ENCODE measurements at places on chromosomes 11 and 22.

- DNase-seq = no peak
Measured at GRCh38 chr22:34696557-34696956, 369.4 kb upstream of the ISX start.

- DNase-seq = no peak
Measured at GRCh38 chr11:105588001-105588400, 21.9 kb upstream of the GRIA4 start.

DNA sequence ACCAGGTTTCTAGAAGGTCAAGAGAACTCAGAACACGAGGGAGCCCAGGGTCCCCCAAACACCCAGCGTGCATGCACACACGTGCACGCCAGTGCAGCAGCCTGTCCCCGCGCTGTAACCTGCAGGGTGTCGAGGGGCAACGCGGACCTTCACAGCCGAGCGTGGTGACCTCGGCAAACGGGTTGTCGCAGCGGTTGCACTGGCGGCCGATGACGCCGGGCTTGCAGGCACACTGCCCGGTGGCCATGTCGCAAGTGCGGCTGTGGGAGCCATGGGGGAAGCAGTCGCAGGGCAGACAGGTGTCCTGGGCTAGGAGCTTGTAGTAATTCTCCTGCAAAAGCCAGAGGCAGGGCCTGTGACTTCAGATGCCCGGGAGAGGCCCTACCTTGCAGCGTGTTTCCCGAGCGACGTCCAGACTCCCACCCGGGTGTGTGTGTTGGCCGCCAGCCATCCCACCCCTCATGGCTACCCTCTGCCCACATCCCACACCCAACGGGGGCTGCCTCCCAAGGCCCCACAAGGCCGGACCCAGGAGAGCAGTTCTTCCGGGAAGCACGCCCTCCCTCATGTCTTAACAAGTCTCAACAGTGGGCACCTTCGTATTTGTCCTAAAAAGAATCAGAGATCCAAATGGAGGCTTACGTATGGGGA lies 56.1 kb downstream of the TRMU start:
- DNase-seq = no peak

- no peak for DNase-seq
Measured at GRCh38 chr11:64723907-64724862, 1.2 kb upstream of the NRXN2 start.

DNA sequence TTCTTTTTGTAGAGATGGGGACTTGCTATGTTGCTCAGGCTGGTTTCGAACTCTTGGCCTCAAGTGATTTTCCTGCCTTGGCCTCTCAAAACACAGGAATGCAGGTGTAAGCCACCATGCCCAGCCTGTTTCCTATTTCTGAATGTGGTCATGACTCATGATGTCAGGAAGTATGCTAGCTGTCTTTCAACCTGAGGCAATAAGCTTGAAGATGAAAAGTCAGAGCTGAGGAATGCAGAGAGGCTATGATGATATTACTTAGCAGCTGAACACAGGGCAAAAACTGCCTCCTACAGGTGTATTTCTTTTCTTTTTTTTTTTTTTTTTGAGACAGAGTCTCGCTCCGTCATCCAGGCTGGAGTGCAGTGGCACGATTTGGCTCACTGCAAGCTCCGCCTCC lies 9.0 kb upstream of the NUCB2 start:
- peak; percentile 87 for DNase-seq

DNA sequence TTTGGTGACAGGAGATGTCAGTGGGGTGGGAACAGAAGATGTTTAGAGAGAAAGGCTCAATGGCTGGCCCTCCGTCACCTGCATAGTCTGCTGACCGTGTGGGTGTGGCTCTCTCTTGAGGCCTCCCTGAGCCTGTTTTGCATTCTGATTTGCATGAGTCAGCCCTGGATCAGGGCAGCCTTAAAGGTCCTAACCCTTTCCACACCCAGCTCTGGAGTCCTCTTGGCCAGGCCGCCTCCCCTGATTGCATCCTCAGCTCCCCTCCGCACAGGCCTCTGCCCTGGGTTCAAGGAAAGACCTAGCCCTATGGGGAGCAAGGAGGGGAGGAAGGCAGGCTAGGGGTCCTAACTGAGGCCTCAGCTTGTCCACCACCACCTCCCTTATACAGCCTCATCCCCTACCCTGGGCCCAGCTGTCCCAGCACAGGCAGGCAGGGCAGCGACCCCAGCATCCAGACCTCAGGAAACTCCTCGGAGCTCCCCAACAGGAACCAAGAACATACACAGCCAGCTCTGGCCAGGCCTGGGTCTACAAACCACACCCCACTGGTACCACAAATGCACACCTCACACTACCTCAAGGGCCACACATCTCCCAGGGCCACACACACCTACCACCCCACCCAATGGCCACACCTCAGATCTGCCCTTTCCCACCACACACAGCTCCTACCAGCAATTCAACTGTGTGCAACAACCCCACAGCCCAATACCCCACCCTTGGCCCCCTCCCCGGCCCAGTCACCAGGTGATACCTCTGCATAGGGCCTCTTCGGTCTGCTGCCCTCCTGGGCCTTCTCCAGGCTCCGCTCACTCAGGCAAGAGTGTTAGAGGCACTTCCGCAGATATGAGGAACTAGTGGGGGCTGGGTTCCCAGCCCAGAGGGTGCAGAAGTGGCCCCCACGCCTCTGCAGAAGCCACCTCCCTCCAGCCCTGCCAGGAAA lies 13.7 kb downstream of the ARAP1 start:
- no peak for DNase-seq

DNA sequence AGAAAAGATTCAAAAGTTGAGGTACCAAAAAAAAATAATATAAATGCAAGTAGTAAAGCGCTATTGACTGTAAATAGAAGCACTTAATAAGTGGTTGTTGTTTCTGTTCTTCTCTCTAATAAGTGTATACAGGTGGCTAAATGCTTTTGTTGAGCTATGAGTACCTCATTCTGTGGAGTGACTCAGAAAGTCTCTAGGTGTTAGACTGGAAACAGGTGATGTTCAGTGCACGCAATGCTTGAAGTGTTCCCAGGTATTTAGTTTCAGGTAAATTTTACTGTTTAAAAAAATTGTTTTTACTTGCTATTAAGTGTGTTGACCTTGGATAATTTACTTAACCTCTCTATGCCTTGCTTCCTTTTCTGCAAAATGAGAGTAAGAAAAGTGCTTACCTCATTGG lies 24.2 kb downstream of the POU2AF3 start:
- DNase-seq = no peak

GRCh38 chr22:44357296-44357965 lies 44.7 kb upstream of the SHISAL1 start:
- DNase-seq = no peak

DNA sequence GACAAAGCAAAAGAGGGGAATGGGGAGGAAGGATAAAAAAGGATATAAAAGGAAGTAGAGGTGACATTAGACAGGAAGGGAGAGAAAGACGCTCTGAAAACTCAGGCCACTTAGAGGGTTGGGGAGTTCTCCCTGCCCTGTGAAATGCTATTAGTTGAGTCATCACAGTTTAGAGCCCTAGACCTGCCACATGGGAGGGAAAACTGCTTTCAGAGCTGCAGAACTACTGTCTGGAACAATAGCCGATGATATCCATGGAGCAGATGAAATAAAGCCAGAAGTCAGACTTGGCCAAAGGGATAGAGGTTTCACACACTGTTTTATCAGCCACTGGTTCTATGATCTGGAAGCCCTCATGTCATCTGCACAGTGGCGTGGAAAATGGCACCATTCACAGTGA lies 157.9 kb downstream of the NCAM1 start:
- DNase-seq = no peak

DNA sequence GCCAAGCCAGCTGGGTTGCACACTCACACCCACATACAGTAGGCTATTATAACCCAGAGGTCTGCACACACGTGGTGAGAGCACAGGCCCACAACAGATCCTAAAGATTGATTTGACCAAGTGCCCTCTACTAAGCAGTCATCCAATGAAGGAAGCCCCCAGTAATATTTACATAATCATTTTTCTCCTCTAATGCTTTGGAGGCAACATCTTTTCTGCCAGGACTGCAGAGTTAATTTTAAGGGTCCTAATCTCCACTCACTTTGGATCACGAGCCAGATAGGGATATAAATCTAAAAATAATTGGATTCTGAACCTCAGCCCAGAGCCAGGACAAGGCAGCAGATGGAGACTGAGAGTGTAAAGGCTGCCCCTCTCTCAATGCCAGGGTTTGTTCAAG lies 49.1 kb upstream of the MTNR1B start:
- no peak for DNase-seq

DNA sequence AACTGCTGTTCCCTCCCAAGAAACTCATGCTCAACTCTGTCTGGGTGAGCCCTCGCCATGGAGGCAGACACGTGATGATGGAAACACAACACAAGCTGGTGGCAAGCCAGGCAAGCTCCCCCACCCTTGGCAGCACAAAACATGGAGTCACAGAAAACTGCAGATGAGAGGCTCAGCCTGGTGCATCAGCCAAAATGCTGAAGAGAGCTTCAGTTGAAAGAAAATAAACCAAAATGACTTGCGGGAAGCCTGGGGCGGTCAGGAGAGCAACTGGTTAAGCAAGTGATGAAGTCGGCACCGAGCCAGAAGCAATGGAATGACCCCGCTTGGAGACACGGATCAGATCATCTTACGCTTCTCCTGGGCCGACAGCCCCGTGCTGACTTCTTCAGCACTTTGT lies 68.3 kb downstream of the C11orf58 start:
- DNase-seq = no peak

DNA sequence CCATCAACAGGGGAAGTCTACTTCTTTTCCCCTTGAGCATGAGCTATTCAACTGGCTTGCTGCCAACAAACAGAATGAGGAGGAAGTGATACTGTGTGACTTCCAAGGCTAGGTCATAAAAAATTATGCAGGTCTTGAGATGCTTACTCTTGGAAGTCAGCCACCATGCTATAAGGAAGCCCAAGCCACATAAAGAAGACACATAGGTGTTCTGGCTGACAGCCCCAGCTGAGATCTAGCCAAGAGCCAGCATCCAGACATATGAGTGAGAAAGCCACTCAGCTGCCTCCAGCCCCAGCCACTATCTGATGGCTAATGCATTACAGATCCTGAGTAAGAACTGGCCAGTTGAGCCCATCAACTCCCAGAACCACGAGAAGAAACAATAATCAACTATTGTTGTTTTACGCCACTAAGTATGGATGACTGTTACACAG lies 31.0 kb upstream of the PPP2R1B start:
- DNase-seq = no peak

DNA sequence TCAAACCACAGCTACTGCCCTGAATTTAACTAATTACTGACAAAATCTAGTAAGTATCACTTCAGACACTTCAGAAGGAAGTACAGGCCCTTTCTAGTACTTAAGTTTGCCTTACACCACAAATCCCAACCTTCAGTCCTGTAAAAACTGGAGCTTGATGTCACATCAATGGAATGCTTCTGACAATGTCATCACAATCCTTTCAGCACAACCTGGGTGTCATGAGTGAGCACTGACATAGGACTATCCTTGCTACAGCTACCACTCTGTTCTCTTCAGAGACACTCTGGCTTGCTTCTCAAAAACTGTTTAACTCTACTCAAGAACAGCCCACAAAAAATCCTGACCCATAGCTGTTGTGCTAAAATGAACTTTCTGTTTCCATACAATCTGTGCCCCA lies 108.2 kb downstream of the RRM1 start:
- no peak for DNase-seq

- no peak for DNase-seq
Measured at GRCh38 chr22:35674335-35674734, 26.1 kb downstream of the APOL6 start.

DNA sequence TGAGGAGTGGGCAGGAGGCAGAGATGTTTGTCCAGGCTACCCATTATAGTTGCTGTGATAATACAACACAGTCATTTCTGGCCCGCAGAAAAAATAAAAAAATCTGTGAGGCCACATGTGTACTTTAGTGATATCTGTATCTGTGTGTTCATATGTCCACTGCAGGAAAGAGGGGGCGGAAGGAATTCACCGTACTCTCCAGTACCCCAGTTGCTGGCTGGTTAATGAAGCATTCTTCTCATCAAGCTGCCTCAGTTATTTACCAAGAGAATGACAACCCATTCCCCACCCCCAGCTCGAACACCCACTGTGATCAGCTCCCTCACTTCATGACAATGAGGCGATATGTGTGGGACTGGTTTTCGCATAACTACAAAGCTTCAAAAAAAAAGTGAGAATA lies 309.3 kb downstream of the SOX6 start:
- DNase-seq = no peak

DNA sequence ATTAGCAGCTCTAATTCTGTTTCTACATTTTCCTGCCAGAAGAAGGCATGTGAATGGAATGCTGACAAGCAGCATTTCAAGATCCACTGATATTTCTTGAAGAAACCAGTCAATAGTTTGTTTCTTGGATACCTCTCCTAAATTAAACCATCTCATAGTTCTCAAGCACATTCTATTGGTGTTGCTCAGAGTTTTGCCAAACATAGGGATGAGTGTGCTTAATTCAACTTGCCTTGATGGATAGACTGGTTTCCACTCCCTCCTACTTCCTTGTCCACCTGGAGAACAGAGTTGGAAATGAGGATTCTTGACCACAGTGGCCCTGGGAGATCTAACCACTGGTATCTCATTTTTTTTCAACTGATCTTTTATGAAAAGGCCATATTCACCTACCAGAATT lies 29.8 kb upstream of the DDX10 start:
- no peak for DNase-seq

- DNase-seq = peak; percentile 54
Measured at GRCh38 chr11:44036811-44037657, 10.7 kb upstream of the ACCSL start.

GRCh38 chr22:44360668-44361381 lies 48.1 kb upstream of the SHISAL1 start:
- DNase-seq = peak; percentile 82

- DNase-seq = no peak
Measured at GRCh38 chr11:69380451-69380901, 86.5 kb downstream of the MYEOV start.

- peak; percentile 71 for DNase-seq
Measured at GRCh38 chr11:69640995-69641581, at the start of gene CCND1. TSS of gene CCND1 (plus strand) at chr11:69641156. CDS start at chr11:69641314, 158 bp downstream.

GRCh38 chr11:28833670-28834069 lies 725.5 kb downstream of the METTL15 start:
- no peak for DNase-seq

DNA sequence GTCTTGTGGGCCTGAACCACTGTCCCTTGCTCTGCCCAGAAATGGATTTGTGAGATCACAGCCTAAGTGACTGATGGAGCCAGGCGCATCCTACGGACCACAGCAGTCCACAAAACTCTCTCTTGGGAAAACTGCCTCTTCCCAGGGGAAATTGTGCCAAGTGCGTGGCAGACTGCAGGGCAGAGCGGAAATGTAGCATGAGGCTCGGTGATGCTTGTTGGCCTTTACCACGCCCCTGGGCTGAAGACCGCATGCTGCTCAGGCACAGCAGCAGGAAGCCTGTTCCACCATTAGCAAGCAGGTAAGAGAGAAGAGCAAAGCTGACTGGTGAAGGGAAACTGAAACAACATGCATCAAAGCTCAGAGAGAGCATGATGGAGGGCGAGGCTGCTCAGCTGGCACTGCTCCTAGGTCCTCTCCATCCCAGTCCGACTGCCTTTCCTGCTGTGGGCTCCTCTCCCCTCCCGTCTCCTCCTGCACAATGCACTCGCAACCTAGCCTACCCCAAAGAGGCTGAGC lies 26.5 kb upstream of the SCARF2 start:
- DNase-seq = no peak

- DNase-seq = no peak
Measured at GRCh38 chr11:63710476-63711217, 29.3 kb downstream of the RTN3 start.

Data from A549 (cell line).